ENCODE measurements at places on chromosomes 1 and 21.
A peak's percentile ranks its signal among the peaks of the same experiment; 100 is the strongest.

- DNase-seq = no peak
Measured at GRCh38 chr1:196115646-196116045, 492.6 kb downstream of the KCNT2 start.

DNA sequence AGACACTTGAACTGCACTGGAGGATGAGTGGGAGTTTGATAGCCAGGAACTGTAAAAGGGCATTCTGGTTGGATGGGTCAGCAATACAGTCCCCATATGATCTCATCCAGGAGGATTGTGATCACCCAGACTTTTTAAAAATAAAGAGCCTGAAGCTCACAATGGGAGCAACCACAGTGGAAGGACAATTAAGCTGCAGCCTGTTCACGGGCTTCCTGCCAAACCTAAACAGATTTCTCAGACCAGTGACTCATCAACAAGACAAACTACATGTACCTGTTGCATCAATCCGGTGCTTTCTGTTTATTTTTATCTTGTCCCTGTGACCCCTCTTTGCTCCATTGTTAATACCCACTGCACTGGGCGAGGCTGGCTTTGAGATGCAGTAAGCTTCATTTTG lies 52.3 kb downstream of the PAPPA2 start:
- peak; percentile 14 for DNase-seq

DNA sequence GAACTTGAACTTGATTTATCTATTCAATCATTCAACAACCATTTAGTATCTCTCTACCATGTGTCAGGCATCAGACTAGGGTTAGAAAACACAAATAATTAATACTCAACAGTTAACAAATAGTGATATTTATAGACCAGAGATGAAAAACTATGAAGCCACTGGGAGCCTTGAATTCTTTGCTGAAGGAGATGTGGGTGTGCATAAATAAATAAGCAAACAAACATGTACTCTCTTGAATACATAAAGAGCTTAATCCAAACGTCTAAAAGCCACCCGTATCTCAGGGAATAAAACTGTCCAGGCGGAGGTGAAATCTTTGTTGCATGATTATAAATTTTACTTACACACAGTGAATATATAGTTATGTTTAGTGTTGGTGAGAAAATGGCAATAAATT lies 165.7 kb downstream of the SLC45A1 start:
- DNase-seq = no peak

DNA sequence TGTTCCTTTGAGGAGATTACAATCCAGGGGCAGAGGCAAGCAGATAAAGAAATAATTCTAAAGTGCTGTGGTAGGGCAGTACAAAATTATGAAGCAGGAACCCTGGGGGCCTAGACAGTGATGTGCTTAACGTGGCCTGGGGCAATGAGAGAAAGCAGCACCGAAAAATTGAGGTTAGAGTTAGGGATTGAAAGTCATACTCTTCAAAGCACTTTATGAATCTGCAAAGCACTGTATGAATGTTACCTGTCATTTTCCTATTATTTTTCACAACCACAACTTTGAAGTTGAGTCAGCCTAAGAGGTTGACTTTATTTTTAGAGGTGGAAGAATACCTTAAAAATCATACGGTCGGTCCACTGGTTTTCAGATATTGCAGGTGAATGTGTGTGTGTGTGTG lies 183.4 kb upstream of the NFIA start:
- no peak for DNase-seq

GRCh38 chr1:17233675-17234320 lies 15.1 kb upstream of the PADI3 start:
- peak; percentile 89 for DNase-seq
